Left renal cortex interstitium (tissue), 4 donors: ENCODE measurements at places on chromosomes 3 and 15.

GRCh38 chr3:101642441-101642840 lies 34.5 kb downstream of the ZBTB11 start:
- no peak for DNase-seq

GRCh38 chr3:25782938-25783660 lies at the start of gene NGLY1:
Gene NGLY1 (minus strand): TSS chr3:25783443. CDS start chr3:25783390, 53 bp downstream.
- peak; percentile 50 for DNase-seq

DNA sequence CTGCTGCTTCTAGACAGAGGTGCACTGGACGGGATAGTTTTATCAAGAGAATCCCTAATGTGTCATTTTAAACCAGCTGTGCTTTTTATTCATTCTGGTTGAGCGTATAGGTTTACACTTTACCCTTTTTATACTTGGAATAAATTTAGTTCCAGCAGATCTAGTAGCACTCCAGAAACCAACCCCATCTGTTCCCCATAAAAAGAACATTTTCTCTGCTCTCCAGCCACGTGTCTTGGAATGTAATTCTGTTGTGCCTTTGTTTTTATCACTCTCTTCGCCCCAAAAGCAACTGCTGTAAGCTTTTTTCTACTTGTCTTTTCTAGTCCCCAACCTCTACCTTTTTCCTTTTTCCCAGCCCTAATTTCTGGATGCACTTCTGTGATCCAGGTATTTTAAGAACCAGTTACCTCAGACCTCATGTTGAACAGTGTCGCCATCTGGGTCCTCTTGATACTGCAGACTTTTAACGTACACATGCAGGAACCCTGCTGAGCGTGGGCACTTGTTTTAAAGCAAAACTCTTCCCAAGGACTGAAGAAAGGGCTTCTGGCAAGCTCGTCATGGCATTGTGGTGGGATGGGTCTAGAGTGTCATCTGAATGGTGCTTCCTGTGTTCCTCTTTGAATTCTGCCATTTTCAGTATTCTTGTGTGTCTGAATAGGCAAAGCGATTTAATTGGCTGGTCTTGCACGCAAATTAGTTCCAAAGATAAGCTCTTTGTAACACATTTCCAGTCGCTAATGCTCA lies 5.7 kb upstream of the EXOG start:
- DNase-seq, result no peak

- DNase-seq, result no peak
These were observed 267.9 kb upstream of the THBS1 start for GRCh38 chr15:39312984-39313383.

- DNase-seq, result no peak
These were observed 285.8 kb upstream of the SEMA6D start for GRCh38 chr15:47431501-47431900.

- DNase-seq, result no peak
These were observed 104.4 kb downstream of the RBMS3 start for GRCh38 chr3:29385046-29385830.

- DNase-seq, result no peak
These were observed 68.4 kb upstream of the HACD2 start for GRCh38 chr3:123653221-123653682.

GRCh38 chr3:67017211-67017610 lies 19.1 kb downstream of the KBTBD8 start:
- no peak for DNase-seq

DNA sequence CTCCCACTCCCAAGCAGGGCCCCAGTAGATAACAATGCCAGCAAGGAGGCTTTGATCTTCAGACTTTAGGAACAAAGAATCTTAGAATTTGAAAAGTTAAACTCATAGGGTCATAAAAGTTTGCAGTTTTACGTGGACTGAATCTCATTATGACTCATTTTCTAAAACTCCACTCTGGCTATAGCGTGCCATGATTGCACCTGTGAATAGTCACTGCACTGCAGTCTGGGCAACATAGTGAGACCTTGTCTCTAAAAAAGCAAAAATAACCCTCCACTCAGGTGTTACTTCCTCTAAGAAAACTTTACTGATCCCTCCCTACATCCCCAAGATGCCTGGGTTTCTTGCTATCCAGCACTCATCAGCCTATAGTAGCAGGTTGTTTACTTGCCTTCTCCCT lies 104.5 kb downstream of the IL20RB start:
- DNase-seq, result no peak

GRCh38 chr3:53595660-53596059 lies 101.2 kb downstream of the CACNA1D start:
- DNase-seq, result no peak

DNA sequence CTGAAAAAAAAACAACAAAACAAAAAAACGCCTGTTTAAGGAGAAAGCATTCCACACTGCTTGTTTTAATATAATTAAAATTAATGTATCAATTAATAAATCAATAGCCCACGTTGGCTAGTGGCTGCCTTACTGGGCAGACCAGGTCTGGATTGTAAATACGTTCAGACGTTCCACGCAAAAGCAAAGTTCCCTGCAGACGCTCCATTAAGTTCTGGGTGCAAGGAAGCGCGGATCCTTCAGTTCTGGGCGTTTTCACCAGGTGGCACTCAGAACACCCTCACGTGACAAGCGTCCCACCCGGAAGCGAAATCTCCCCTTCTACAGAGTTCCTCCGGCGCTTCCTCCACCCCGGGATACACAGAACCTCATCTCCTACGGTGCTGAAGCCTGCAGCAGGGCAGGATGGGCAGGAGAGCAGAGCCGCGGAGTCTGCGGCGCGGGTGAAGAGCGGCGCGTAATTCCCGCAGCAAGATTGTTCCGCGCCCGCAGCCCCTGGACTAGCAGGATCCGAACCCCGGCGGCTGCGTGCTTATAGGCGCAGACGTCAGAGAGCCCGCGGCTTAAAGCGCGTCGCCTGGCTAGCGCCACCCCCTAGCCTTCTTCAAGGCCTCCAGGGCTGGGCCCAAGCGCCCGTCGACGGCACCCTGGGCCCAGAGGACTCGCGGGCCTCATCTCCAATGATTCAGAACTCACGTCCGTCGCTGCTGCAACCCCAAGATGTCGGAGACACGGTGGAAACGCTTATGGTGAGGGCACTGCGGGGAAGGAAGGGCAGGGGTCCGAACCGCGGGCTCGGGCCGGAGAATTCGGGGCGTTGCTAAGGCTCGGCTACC lies at the start of gene SLC25A38:
TSS of gene SLC25A38 (plus strand) at position 326 of the 836 bp plus-strand sequence. CDS start at position 681, 355 bp downstream.
- peak; percentile 60 for DNase-seq

GRCh38 chr15:27576576-27576975 lies 522.5 kb downstream of the OCA2 start:
- no peak for DNase-seq

- DNase-seq, result no peak
These were observed 33.3 kb upstream of the FLNB start for GRCh38 chr3:57974796-57975388.

DNA sequence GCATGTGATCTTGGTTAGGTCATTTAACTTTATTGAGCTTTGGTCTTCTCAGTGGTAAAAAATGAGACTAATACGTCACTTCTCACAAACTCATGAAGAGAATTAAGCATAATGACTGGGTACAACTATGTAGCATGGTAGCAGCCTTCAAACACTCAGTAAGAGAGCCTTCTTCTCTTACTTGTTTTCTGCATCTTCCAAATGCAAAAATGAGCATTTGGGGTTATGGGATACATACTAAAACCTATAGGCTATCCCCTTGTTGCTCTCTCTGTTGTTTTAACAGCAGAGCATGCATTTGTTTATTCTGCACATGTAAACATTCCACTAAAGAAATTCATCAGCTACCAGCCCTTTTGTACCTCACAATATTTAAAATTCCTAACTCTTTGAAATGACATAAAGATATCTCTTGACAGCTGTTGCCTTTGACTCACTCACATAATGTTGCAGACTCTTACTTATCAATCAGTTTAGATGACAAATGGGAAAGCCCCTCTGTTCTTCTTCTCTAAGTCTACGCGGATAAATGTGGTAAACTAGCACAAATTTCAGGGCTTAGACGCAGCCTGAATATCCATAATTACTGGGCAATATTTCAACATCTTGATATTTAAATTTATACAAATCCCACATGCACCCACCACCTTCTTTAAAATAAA lies 327.3 kb upstream of the SATB1 start:
- DNase-seq, result no peak

GRCh38 chr3:113097960-113098447 lies 107.2 kb downstream of the GTPBP8 start:
- no peak for DNase-seq

- DNase-seq, result no peak
These were observed 293.9 kb downstream of the TUSC7 start for GRCh38 chr3:117003501-117003900.

DNA sequence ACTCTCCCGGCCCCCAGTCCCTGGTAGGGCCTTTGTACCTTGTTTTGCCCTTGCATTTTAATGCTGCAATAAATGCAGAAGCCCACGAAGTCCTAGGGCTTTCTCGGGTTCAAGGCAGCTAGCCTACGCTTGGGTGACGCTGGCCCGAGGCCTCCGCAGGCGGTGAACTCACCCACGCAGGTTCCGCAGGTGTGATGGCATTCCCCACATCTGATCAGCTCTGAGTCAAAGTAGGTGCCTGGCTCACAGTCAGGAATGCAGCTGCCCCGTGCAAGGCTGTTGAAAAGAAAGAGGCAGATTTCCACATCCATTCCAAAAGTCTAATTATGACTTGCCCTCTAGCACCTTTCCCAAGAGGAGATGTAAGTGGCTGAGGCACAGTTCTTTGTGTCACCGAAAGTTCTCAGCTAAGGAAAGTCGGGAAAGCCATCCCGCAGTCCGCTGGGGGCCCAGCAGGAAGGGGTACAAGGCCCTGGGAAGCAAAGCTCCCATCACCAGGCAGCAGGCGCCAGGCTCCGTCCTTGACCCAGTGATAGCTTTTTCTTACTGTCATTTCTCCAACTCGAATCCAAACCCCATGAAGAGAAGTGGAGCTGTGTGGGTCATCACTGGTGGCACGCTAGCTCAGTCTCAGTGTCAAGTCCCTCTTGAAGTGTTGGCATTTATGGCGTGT lies 23.2 kb upstream of the SNRPA1 start:
- DNase-seq, result no peak

GRCh38 chr3:157030712-157031111 lies 129.2 kb downstream of the CCNL1 start:
- DNase-seq, result no peak

GRCh38 chr3:174098746-174099145 lies 701.2 kb downstream of the NLGN1 start:
- DNase-seq, result no peak

- DNase-seq, result no peak
These were observed 30.6 kb downstream of the PSMD6 start for GRCh38 chr3:63992516-63993209.

DNA sequence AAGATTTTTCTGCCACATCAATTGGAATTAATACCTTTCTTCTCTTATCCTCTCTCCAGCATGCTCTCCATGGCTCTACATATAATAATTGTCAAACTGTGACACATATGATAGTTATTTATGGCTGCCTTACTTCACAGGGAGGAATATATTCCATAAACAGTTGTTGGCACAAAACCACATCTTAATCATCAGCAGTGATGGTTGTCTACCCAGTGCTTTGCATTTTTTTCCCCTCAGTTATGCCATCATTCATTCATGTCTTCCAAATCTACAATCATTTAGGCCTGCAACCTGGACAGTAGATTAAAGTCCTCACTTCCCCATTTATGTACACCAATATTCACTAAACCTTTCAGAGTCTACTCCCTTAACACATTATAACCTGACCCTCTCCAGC lies 107.7 kb downstream of the THRB start:
- DNase-seq, result no peak

GRCh38 chr15:72033285-72033684 lies 84.7 kb downstream of the MYO9A start:
- DNase-seq, result no peak

GRCh38 chr3:133506215-133506901 lies 67.1 kb upstream of the CDV3 start:
- DNase-seq, result no peak

- DNase-seq, result no peak
These were observed 64.4 kb downstream of the LINGO1 start for GRCh38 chr15:77568014-77568972.

DNA sequence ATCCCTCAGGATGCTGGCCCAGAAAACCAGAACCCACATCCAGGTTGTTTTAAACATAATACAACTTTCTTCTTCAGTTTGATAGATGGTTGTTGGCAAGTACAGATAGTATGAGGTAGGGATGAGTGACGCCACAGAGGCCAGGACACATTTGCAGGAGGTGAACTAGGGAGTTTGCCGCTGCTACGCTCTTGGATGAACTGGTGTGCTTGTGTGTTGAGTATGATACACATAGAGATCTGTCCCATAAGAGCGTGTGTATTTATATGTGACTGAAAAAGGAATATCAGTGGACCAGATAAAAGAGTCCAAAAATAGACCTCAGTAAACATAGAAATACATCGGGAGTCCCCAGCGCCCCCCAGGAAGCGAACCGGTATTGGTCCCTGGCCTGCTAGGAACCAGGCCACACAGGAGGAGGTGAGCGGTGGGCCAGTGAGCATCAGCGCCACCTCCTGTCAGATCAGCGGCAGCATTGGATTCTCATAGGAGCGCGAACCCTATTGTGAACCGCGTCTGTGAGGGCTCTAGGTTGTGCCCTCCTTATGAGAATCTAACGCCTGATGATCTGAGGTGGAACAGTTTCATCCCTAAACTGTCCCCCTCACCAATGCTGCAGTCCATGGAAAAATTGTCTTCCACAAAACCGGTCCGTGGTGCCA lies 98.1 kb downstream of the LRRK1 start:
- no peak for DNase-seq

DNA sequence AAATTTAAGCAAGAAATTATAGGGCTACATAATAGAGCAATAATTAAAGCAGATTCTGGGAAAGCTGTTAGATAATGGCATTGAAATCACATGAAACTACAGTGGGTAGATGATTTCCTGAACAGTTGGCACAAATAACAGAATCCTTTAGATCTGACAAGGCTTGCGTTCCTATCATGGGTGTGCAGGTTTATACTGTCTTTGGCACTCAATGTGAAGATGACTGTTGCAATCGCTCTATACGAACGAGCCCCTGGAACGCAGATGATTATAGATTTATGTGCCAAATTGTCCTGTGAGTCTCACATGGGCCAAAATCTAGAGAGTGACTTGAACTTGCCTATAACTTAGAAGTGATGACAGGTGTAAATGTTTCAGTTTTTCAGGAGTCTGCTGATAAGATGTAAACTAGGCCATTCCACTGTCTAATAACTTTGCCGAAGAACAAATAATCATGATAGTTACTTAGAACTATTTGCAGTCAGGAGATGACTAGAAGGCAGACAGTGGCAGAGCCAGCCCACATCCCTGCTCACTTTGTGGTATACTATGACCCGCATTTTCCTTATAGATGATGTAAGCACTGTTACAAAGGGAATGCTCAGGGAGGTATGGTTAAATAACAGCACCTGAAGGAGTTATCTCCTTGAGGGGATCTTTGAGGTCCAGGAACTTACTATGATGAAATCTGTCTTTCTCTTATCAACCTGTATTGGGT lies 30.5 kb upstream of the TRPC1 start:
- DNase-seq, result no peak

- DNase-seq, result no peak
These were observed 551.1 kb upstream of the BCHE start for GRCh38 chr3:166388321-166388720.

- no peak for DNase-seq
These were observed 52.3 kb downstream of the CCNL1 start for GRCh38 chr3:157107644-157108133.
